CD4-positive, alpha-beta T cell (primary cell): ENCODE measurements at places on chromosomes 6 and 20. TPM values are rescaled to one million over a fixed set of nuclear protein-coding genes. Genes with fewer than 3 reads are reported as not detected.

DNA sequence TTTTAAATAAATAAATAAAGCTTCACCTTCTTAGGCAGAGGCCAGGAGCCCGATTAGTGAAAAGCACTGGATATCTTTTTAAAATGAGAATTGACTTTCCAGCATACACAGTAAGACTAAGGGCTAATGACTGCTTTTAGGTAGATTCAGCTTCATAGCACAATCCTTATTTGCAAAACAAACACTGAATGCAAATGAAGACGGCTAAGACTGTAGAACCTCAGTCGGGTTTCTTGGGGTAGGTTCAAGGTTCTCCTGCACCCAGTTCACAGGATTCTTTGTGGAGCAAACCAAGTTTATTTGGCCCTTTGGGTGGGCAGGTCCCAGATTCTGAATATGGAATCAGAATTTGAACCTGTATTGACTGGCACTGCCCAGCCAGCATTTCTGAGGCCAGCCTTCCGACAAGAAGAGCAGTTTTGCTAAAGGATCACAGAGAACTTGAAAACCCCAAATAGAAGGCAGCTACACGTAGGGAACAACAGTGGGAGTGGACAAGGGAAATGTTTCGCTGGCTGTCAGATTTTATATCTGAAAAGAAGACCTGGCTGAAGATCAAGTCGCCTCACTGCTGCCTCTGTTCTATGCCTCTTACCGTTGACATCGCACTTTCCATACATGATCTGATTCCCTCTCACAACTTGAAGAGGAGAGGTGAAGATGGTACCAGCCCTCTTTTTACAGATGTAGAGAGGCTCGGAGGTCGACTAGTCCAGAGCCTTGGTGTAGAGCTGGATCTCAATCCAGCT, 8.2 kb downstream of the TRERF1 start:
- DNase-seq = no peak

The SUMO4 gene
- 8.7 TPM for total RNA-seq

The GSTA3 gene
- not detected for total RNA-seq

The LTA gene
- 15.4 TPM for total RNA-seq

The NINL gene
- 2.7 TPM for total RNA-seq
